Activated CD4-positive, alpha-beta memory T cell treated with anti-CD3 and anti-CD28 coated beads for 36 hours (primary cell): ENCODE measurements at places on chromosomes 5 and 9. TPM values are rescaled to one million over a fixed set of nuclear protein-coding genes. Genes with fewer than 3 reads are reported as not detected.
A peak's percentile ranks its signal among the peaks of the same experiment; 100 is the strongest.

- DNase-seq = no peak
These were observed 54.2 kb downstream of the ZSWIM6 start for GRCh38 chr5:61386045-61386800.

- DNase-seq = no peak
These were observed 79.1 kb downstream of the ZNF618 start for GRCh38 chr9:113955076-113955752.

GRCh38 chr9:14232111-14232510 is 81.8 kb downstream of the NFIB start:
- no peak for DNase-seq

PCDHB12 gene
- not detected for total RNA-seq

MPDZ gene
- total RNA-seq = not detected

KLF9 gene
- 24.5 TPM for total RNA-seq

DNA sequence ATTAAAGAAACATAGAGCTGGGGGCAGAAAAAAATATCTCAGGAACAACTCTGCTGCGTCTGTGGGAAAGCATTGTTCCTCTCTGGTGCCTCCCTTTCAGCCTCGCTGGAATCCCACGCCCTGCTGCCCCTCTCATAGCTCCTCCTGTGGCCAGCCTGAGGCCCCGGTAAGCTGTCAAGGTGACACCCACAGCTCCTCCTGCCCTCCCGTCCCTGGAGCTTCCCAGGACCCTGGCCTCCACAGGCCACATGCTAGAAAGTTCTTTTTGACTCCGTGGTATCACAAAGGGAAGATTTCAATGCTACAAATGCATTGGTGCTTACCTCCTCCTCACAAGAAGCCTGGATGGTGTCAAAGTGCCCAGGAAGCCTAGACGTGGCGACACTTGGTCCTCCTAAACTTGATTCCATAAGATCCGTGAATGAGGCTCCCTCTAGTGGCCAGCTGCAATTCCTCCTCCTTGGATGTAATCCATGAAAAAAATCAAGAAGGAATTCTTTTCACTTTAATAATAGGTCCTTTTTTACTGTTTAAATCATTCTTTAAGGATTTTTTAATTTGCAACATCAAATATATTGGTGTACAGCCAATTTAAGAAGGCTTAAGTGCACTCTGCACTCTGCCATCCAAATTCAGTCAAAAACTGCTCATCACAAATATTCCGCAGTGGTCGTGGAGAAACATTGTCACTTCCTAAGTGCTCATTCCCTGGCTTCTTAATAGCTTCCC is 104.9 kb downstream of the CFAP90 start:
- DNase-seq = peak; percentile 53
